ENCODE measurements at places on chromosomes 5 and 9.

GRCh38 chr5:139812836-139813805 is 17.5 kb downstream of the PSD2 start:
- DNase-seq, result no peak

GRCh38 chr9:37426846-37427245 is 4.3 kb downstream of the GRHPR start:
- DNase-seq, result no peak

DNA sequence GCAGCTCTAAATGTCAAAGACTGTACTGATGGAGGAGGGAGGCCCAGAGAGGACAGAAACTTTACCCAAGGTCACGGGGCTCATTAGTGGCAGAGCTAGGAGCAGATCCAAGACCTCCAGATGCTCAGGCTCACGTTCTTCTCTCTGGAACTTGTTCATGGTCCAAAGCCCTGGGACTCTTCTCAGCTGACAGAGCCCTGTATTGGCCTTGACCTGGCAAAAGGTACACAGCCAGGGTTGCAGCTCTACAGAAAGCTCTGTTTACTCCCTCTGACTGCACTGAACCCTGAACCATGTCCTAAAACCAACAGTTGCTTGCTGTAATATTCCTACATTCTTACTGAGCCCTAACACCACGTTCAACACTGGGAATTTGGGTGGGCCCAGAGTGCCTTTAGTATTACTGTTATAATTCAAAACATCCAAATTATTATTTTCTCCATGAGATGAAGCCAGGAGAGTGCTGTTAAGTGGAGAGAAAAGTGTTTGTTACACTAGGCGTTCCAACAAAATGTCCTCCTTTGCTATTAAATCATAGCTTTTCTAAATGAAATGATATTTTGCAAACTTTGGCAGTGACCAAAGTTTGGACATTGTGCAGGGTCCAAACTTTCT is 602.4 kb upstream of the CLINT1 start:
- DNase-seq, result no peak

DNA sequence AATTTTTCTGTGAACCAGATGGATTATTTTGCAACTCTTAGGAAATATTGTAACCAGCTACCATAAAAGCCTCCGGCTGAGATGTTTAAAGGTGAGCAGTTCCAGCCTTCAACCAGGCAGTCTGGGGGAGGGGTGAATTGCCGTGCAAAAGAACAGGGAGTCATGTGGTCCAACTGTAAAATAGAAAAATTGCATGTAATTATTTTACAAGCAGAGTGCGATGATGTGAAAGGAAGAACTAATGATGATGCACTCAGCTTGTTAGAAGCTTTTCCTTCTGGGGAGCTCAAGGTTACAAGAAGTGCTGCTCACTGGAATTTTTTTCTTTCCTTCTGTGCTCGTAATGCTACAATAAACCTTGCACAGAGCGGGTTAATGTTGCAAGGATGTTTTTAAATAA is 188.7 kb upstream of the ITGA1 start:
- DNase-seq, result no peak

DNA sequence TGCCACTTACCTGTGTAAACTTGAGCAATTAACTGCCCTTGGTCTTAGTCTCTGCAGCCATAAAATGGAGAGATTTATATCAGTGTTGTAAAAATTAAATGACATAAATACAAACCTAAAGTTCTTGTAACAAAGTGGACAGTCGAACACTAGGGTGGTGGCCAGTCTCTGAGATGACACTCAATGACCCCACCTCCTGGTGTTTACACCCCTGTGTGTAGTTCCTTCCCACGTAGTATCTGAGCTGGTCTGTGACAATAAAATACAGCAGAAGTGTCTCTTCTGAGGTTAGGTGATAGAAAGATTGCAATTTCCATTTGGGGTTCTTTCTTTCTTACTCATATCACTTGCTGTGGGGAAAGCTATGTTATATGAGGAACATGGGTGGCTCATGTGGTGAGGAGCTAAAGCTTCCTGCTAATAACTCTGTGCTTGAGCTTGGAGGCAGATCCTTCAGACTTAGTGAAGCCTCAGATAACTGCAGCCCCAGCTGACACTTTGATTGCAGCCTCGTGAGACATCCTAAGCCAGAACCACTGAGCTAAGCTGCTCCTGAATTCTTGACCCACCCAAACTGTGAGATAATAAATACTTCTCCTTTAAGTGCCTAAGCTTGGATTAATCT is 173.4 kb upstream of the CHD1 start:
- no peak for DNase-seq

DNA sequence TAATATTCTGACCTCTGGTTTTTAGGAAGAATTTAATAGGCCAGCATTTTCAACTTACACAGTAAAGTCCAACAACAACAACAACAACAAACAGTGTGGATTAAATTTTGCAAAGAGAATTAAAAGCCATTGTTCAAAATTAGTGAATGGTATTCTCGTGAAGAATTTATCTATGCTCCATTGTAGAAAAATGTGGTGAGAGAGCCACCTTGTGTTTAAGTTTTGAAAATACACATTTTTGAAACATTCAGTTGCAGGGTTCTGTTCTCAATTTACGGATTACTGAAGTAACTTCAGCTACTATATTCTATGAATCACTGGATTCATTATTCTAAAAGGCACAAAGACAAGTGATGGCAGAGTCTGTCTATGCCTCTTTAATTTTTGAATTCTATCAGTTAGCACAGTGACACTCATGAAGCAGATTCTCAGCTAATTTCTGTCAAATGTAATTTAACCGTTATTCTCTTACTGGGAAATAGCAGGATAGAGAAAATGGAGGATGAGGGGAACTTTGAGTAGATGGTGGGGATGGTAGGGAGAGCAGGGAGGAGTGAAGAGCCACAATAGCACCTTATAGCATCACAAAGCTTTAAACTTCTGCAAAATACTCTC is 11.0 kb downstream of the CCDC152 start:
- DNase-seq, result peak; percentile 22

- no peak for DNase-seq
Observed at GRCh38 chr5:173969167-173970049, 19.6 kb upstream of the C5orf47 start.

DNA sequence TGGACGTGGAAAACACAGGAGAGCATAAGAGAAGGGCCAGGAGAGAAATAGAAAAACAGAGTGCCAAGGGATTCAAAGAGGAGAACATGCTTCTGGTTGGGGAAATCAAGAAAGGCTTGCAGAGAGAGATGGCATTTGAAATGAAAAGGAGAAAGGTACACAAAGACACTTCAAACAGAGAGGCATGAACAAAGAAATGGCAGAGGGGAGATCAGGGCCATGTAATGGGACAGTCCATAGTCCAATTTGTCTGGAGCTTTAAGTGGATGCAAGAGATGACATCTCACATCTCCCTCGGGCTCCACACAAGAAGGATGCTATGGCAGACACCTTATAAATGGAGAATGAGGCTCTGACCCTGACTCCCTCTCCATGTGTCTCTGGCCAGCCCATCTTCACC is 331.1 kb downstream of the MLLT3 start:
- no peak for DNase-seq

GRCh38 chr9:112352209-112352608 is 18.8 kb upstream of the PTBP3 start:
- no peak for DNase-seq

DNA sequence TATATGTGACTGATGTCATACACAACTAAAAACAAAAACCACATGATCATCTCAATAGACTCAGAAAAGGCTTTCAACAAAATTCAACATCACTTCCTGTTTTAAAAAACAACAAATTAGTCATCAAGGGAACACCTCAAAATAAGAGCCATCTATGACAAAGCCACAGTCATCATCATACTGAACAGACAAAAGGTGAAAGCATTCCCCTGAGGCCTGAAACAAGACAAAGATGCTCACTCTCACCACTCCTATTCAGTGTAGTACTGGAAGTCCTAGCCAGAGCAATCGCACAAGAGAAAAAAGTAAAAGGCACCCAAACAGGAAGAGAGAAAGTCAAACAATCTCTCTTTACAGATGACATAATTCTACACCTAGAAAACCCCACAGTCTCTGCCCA is 893.5 kb upstream of the EDIL3 start:
- DNase-seq, result peak; percentile 53

DNA sequence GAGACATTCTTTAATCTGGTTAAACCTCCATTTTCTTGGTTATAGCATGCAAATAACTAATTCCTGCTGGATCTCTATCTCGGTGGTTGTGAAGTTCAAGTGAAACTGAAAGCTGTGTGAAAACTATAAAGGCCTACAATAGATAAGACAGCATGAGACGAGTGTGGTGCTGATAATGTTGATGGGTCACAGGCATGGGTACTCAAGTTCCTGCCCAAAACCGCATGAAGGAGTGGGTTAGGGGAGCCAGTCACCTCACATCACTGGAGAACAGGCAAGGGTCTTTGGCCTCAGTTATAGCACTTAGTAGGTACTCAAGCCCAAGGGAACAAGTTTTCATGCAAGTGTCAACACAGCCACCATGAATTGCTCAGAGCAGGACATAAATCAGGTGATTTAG is 16.7 kb downstream of the HMHB1 start:
- DNase-seq, result peak; percentile 55

GRCh38 chr9:21994556-21995005 is at the start of gene CDKN2B-AS1:
Gene CDKN2B-AS1 (plus strand): TSS chr9:21994791.
- DNase-seq, result peak; percentile 88

- DNase-seq, result no peak
Observed at GRCh38 chr9:93022066-93022465, 36.4 kb upstream of the SUSD3 start.

DNA sequence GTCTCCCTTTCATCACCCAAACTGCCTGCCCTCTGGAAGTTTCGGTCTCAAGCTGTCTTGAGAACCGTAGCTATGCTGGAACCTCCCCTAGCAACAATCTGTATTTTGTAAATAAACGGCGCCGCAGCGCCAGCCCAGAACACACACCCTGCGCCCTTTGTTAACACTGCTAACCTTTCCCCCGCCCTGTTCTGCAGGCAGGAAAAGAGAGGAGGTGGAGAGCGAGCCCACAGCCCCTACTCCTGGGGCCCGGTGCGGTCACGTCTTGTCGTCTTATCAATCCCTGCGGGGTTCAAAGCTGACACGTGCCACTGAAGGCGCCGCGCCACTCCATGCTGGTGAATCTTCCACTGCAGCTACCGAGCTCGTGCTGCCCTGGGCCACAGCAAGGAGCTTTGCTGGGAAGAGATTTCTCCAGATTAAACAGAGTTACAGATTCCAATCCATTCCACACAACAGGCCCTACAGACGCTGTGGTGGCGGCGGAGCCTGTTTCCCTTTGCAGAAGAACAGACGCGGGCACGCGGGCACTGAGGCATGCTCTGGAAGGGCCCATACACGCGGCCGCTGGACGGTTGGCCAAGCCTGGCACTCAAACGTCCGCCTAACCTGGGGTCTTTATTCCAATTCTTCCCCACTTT is 25.3 kb downstream of the ZDHHC11B start:
- DNase-seq, result no peak

- peak; percentile 52 for DNase-seq
Observed at GRCh38 chr5:168159425-168159824, 132.0 kb upstream of the WWC1 start.

DNA sequence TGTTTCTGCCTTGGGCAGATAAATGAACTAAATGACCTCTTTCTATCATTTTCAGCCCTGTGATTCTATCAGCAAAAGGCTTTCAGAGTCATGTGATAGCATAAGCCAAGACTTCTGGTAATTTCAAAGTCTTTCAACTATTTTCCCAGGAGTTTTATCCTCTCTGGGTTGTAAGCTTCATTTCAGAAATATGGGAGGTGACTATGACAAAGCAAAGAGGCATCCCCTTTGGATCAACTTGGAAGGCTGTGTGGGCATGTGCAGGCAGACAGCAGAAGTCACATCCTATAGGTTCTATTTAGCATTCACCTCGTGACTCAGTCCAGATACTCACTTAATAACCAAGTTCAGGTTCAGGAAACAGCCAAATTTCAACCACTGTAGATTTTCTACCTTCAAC is 149.0 kb upstream of the FST start:
- DNase-seq, result no peak

DNA sequence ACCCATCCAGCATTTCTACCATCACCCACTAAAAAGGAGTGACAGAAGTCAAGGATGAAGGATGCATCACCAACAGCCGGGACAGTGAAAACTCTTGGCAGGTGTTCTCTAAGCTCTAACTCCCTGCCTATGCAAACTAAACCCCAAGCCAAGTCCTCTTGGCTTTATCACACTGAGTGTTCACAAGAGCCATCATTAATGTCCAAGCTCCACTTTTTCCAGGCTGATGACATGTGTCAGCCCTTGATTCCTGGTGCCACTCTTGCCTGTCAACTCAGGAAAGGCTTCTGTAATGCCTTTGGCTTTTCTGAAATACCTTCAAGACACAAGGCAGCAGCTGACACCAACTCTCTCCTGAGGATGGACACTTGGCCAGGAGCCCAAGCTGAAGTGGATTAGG is 86.9 kb downstream of the NR6A1 start:
- no peak for DNase-seq

DNA sequence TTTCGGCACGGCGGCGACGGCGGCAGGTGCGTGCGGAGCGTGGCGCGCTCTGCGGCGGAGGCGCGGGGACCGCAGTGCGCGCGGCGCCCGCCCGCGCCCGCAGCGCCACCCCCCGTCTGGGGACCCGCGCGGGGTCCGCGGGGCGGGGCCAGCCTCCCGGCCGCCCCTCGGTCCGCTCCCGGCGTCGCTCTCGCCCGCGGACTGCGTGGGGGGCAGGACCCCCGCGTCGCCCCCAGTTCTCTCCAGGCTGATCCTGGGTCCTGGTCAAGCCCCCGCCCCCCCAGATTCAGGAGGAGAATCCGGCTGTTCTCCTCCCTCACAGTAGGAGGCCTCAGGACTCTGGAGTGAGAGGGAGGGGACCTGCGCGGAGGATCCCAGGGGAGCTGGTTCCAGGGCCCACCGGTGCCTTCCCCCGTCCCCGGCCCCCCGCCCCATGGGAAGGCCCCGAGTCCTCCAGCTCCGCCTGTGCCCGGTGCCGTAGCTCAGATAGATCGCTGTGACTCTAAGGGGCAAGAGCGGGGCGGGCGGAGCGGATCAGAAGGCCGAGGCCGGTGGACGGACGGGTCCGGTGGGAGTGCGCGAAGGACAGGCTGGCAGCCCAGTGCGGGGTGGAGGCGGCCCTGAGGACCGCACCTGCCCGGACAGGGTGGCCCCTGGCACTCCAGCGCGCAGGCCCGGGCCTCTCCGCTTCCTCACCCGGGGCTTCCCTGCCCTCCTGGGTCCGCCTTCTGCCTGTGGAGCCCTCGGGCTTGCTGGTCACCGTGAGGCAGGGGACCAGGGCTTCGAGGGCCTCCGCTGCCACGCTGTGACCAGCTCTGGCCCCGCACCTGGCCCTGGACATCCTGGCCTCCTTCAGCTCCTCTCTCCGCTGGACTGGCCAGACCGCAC is at the start of gene RNF208:
Gene RNF208 (minus strand): TSS at position 51 of the 888 bp plus-strand sequence. CDS start 1,028 bp downstream, outside the sequence.
- DNase-seq, result no peak

- no peak for DNase-seq
Observed at GRCh38 chr5:154031937-154032489, 6.7 kb downstream of the FAM114A2 start.

- DNase-seq, result no peak
Observed at GRCh38 chr9:137515338-137515724, 34.9 kb downstream of the PNPLA7 start.

GRCh38 chr9:120742951-120743416 is 28.7 kb upstream of the MEGF9 start:
- DNase-seq, result peak; percentile 61

DNA sequence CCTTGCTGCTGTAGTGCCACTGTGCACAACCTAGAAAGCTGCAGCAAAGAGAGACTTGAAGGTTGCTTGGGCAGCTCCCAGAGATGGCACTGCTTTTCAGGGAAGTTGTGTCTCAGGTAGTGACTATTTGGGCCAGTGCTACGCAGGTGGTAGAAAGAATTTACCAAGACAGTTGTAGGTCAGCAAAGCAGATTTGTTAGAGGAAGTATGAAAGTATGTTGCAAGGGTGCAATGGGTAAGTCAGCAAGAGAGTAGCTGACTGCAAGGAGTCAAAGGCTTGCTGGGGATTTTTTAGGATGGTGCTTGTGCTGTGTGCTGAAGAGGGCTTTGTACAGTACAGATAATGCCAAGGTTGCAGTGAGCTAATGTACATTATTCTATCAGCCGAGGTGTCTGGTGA is 33.5 kb upstream of the SPARC start:
- DNase-seq, result peak; percentile 51

Data from GM12865 (cell line).